Activated CD4-positive, alpha-beta T cell treated with anti-CD3 and anti-CD28 coated beads, Interleukin-2, Interleukin-4, amounts not matched to agents 100 ng/mL and 50 ng/mL, durations not matched to agents 16 hours and 8 hours (primary cell): ENCODE measurements at places on chromosomes 2 and 18.

GRCh38 chr2:10617241-10617640 lies 72.5 kb downstream of the NOL10 start:
- no peak for DNase-seq

- no peak for DNase-seq
Measured at GRCh38 chr18:23186781-23187180, 51.5 kb downstream of the CABLES1 start.

GRCh38 chr2:55105456-55105855 lies 55.2 kb upstream of the RTN4 start:
- DNase-seq: no peak

DNA sequence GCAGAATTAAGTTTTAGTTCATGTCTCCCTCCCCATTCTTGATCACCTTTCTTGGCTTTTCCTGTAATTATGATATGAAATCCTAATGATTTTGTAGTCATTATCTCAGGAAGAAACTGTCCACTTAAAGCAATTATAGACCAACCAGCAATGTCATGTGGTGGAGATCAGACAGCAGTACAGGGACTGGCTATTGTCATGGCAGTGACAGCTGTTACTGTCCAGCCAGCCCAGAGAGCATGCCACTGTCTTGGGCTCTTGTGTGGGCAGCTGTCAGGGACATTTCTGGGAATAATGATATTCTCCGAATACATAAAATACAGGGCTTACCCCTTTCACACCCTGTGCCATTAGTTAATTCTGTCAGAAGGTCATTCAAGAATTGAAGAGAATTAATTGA lies 355.3 kb upstream of the RAB12 start:
- DNase-seq: no peak

- DNase-seq: no peak
Measured at GRCh38 chr2:46538393-46538792, 59.0 kb downstream of the TMEM247 start.

DNA sequence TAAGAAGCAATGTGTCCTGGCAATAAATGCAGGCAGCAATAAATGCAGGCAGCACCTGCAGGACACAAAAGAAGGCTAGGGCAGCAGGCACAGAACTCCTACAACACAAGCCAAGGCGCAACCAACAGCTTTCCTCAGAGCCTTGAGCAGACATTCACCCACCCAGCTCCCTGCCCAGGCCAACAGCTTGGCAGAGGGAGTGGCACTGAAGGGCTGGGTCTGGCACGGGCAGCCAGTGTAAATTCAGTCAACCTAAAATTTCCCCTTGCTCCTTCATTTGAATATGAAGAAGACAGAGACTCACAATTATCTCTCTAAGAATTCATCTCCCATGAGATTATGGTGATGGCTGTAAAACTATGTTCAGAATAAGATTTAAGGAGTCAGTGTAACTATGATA lies 35.4 kb downstream of the AAK1 start:
- no peak for DNase-seq

DNA sequence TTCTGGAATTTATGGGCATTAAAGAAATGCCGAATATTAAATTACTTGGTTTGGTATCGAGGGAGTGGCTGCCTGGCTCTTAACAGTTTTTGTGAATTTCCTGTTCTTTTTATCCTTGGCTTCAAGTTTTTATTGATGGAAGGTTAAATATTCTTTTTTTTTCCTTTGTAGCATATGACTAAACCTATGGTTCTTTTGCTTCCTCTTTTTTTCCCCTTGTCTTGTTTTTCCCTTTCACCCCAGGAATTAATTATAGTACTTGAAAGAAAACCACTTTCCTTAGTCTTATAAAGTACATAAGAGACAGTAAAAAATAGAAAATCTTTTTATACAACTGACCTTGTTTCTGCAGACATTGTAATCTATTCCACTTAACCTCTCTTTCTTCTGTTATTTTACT lies 42.4 kb downstream of the MGAT5 start:
- DNase-seq: no peak

DNA sequence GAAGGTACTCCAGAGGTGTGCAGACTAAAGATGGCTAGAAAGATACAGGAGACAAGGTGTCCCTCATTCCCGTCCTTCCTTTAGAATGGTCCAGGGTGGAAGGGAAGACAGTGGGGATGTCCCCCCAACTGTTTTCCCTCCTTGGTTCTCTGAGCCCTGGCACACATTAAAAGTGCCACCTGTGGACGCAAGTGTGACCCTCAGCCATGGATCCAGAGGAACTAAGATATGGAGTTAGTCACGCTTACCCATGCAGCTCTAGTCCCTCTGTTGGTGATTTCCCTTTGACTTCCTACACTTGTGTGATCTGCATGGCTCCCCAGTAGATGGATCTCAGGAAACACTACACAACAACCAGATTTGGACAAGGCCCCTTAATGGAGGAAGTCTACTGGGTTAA lies 113.1 kb upstream of the SRD5A2 start:
- DNase-seq: no peak

- no peak for DNase-seq
Measured at GRCh38 chr2:238872628-238873380, 24.9 kb downstream of the TWIST2 start.

DNA sequence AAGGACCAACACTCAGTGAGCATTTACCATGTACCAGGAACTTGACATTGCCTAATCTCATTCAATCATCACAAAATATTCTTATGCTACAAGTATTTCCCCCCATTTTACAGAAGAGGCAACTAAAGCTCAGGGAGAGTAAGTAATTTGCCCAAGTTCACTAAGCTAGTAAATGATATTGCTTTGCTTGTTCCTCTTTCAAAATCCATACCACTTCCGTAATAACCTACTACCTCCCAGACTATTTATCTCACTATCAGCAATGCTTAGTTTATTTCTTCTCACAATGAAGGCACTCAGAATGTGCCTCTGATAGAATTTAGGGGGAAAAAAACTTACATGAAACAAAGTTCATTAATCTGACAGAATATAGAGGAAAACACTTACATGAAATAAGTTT lies 1070.9 kb upstream of the FANCL start:
- DNase-seq: no peak

DNA sequence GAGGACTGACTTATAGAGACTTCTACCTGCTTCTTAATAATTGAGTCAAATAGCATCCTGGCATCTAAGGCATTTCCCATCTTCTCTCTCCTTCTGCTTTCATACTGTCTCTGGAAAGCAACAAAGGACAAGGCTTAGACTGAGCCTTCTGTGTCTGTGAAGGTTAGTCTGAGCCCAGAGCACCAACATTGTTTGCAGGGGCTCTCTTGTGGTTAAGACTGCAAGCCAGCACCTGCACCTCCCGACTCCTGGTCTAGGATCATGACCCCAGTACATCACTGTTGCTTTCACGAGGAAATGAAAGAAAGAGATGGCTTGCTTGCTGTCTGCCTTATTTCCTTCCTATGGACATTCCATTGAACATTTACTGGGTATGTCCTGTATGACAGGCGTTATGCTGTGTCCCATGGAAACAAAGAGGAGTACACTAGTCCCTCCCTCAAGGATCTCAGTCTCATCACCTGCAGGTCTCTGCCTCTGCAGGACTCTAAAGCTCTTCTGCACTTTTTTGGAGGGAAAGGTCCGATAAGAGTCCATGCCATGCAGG lies 315.8 kb upstream of the EPAS1 start:
- DNase-seq: no peak

DNA sequence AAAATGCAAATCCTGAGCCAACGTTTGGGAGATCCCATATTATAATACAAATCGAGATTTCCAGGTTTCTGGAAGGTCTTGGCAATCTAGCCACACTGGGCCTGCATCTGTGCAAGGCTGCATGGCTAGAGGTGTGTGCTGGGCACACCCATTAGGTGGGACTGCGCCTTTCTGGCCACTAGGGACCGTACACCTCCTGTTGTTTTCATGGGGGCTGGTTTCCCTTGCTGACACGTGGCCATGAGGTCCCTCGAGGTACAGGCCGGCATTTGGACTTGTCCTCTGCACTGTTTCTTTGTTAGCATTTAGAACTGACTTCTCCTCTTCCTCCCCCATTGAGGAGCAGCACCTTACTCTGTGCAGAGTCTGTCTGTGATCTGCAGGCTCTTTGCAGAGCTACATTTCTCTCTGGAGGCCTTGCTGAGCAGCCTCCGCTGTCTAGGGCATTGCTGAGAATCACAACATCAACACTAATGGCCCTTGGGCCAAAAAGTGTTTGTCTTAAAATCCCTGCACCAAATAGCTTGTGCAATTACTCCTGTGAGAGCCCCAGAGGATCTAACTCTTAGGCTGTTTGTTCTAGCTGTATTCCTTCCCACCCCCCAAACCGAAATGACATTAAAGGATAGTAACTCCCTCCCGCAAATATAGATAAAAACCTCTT lies 131.2 kb downstream of the NEDD4L start:
- no peak for DNase-seq

DNA sequence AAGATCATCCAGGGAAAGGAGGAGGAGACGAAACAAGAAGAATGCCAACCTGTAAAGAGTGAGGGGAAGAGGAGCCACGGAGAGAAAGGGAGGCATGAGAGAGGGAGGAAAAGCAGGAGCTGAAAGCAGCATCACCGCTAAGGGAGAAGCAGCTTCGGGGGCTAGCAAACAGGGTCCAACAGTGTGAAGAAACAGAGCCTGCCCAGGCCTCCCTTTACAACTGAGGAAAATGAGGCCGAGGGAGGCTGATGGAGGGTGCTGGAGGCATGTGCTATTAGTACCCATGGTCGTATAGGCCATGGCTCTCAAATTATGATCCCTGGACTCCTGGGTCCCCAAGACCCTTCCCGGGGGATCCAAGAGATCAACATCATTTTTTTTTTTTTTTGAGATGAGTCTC lies 50.4 kb upstream of the ASPRV1 start:
- DNase-seq: no peak

DNA sequence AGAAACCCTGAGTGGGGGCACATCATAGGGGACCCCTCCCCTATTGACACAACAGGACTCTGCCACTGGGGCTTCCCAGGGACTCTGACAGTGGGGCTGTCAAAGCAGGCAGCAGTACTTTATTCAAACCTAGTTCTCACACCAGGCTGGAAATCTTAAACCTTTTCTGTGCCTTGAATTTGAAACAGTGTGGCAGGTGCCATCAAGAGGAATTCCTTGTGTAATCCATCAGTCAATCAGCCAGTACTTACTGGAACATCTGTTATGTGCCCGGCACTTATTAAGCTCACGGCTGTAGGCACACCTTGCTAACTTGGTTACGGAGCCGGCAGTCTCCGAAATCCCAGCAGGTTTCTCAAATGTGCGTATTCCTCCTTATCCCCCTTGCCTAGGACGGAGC lies 12.0 kb downstream of the GLI2 start:
- DNase-seq: no peak
